Stimulated activated CD4-positive, alpha-beta T cell treated with anti-CD3 and anti-CD28 coated beads, Interleukin-1b, Interleukin-23, amount 100 ng/mL, for 48 hours (primary cell): ENCODE measurements at places on chromosomes 13 and 19.
A peak's percentile ranks its signal among the peaks of the same experiment; 100 is the strongest.

DNA sequence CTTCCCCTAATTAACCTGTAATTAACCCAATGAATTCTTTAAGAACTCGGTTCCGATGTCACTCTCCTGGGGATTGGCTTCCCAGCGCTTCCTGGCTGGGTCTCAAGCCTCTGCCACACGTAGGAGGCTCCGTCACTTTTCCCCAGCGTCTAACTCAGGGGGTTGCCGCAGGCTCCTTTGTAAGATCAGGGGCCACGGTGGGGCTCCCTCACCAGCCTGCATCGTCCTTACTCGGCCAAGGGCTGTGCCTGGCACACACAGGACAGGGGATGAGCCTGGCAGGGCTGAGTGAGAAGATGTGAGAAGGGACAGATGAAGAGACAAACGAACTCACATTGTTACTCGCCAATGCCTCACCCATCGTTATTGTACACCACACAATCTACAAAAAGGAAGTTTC, 20.9 kb upstream of the ATP11A start:
- DNase-seq = no peak

DNA sequence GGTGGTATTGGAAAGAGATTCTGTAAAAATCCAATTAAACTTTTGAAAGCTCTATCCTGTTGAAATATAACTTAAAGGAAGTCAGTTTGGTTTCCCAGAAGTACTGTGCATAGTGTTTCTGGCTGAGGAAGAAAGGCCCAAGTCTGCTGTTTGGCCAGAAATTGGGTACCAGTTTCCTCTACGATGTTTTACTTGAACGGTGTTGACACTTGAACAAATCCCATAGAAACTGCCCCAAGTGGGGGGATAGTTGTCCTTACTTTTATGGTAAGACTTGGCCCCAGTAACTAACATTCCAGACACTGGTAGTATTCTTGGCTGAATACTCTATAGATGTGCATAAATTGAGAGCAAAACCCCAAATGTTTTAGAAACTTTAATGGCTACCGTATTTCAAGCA, 14.2 kb downstream of the KLF5 start:
- DNase-seq = no peak

DNA sequence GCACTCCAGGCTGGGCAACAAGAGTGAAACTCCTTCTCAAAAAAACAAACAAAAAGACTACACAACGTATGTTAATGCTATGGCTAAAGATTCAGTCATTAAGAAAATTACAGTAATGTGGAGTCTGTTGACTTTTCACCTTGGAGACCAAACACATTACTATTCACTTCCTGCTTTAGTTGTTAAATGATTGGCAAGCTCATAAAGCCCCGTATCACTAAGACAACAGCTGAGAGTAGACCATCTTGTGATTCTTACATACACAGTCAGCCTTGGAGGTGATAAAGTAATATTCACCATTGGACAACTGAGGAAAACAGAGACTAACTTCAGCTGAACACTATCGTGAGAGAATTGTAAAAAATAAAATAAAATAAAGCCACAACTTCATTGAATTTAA, 86.5 kb downstream of the KCTD12 start:
- DNase-seq = no peak

DNA sequence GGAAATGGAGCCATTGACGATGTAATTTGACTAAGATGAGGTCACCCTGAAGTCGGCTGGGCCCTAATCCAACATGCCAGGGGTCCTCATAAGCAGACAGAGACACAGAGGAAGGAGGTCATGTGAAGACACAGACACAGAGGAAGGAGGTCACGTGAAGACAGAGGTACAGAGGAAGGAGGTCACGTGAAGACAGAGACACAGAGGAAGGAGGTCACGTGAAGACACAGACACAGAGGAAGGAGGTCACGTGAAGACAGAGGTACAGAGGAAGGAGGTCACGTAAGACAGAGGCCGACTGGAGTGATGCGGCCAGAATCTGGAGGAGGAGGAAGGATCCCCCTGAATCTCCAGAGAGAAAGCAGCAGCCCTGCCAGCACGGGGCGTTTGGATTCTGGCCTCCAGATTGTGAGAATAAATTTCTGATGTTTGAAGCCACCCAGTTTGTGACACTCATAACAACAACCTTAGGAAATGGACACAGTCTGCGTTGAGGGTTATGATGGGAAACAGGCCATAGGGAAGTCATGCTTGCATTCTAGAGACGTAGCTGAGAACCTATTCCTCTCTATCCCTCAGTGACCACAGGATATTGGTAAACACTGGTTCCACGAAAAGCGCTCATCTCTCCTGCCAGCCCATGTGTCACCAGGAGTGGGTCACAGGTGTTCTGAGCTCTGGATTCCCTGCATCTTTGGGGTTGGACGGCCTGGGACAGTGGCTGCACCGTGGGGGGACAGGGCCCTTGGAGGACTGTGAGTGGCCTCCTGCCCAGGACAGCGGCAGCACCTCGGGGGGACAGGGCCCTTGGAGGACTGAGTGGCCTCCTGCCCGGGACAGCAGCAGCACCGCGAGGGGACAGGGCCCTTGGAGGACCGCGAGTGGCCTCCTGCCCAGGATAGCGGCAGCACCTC, 108.5 kb downstream of the SOX1 start:
- DNase-seq = no peak

DNA sequence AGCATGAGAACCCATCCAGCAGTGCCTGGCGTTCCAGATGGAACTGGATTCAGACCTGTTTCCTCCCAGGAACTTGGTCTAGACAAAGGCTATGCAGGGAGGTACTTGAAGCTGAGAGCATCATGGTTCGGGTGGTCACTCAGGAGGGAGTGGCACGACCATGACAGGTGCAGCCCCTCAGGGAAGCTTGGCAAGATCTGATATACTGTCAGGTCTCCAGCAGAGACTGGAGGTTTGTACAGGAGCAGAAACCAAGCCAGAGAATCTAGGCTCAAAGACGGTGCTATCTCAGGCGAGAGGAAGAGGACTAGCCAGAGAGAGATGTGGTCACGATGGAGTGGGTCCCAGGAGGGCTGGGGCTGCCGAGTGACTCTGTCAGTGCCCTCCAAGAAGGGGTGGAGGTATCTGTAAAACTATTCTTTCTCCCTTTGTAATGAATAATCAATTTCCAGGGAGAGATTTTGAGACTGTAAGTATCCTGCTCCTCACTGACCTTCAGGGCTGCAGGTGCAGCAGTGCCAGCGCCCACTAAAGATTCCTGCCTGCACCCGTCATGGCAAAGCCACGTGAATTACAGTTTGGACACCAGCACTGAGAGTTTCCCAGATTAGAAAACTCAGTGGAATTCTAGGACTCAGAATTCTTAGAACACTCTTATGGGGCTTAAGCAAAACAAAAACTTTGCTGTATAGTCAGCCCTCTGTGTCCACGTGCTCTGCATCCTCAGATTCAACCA, 10.2 kb upstream of the DCUN1D2 start:
- DNase-seq = no peak

- DNase-seq = no peak
These were observed 37.3 kb downstream of the SOX1 start for GRCh38 chr13:112103961-112104880.

- peak; percentile 64 for DNase-seq
These were observed 1.7 kb downstream of the KLK4 start for GRCh38 chr19:50909240-50910070.

DNA sequence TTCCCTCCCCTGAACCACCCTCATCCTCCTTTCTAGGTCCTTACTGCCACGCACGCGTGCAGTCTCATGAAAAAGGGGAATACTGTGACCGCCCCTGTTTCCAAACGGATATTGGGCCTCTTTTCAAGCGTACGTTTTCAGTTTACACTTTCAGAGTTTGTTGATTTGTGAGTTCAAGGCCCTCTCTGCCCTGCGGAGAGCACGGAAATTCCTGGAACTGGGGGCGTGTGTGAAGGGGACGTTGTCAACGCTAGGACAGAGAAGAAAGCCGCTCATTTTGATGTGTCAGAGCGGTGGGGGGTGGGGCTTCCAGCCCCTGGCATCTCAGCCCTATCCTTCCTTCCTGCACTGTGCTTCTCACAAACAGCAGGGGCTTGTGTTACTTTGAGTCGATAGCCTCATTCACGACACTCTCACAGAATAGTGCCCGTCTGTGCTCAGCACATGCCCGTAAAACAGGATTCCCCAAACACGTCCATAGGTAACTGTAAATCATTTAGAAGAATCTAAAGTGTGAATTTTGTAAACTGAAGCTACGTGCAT, 137.6 kb upstream of the PEG3 start:
- no peak for DNase-seq

GRCh38 chr13:68257111-68257842, 1027.1 kb upstream of the PCDH9 start:
- no peak for DNase-seq

- DNase-seq = no peak
These were observed 32.5 kb upstream of the TFDP1 start for GRCh38 chr13:113552079-113552478.

DNA sequence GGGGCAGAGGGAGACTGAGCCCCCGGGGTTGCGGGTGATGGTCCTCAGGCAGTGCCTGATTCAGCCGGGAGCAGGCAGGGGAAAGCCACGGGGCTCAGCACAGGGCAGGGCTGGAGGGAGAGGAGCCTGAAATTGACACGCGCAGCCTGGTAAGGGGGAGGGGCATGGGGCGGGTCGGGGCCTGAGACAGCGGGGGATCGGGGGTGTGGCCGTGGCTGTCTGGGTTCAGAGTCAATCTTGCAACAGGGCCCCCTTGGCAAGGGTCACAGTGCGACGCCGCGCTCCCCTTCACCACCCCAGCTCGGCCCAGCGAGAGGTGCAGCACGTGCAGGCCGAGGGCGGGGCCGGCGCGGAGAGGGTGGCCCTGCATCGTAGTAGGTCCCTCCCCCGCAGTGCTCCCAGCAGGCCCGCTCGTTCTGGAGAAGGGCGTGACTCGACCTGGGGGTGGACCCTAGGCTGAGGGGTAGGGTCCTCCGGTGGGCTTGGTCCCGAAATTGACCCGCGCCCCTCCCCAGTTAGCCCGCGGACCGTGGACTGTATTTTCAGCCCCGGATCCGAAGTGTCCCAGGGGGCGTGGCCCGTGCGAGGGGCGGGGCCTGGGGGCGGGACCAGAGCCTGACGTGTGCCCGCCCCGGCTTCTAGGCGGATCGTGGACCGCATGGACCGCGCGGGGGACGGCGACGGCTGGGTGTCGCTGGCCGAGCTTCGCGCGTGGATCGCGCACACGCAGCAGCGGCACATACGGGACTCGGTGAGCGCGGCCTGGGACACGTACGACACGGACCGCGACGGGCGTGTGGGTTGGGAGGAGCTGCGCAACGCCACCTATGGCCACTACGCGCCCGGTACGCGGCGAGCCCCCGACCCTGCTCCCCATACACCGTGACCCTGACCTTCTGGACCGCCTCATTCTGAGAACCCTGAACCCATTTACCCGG, 6.0 kb downstream of the RCN3 start:
- peak; percentile 75 for DNase-seq

DNA sequence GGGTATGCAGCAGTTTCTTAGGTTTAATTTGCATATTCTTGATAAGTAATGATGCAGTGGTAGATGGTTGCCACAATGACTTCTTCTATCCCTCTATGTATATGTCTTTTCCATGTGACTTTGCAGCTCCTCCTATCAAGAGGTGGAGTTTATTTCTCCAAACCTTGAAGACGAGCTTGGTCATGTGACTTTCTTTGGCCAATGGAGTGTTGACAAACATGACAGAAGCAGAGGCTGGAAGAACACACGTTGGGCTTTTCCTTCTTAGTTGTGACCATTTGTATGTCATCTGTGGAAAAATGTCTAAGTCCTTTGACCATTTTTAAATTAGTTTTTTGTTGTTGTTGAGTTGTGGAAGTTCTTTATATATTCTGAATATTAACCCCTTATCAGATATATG, 32.3 kb downstream of the ZNF333 start:
- DNase-seq = no peak

DNA sequence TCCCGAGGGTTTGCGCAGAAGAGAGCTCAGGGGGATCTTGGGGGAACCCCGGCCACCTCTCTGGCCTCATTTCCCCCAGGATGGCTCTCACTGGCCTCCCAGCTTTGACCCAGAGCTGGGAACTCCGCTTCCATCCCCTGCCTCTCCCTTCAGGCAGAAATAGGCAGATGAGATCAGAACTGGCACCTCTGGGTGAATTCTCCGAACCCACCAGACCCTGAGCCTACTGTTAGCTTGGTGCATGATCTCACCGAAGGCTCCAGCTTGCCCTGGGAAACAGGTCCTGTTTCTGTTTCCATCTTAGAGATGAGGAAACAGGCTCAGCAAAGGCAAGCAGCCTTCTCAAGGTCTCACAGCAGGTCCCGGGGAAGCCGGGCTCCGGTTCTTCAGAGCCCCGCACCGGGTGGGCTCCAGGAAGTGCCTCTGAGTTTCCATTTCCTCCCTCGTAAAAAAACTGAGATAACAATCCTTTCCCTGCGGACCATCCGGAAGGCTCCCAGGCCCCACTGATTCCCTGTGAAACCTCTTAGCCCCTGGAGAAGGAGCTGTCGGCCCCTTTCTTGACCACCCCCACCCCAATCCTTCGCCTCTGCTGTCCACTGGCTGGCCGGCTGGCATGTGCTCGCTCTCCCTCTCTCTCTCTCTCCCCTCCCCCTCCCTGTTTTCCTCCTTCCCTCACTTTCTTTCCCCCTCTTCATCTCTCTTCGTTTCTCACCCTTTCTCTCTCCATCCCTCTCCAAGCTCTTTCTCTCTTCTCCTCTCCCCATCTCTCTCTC, 2.1 kb downstream of the NECTIN2 start:
- DNase-seq = no peak

GRCh38 chr13:53010374-53011105, 18.1 kb upstream of the OLFM4 start:
- DNase-seq = no peak

GRCh38 chr13:76854894-76855293, 31.3 kb downstream of the KCTD12 start:
- DNase-seq = no peak

DNA sequence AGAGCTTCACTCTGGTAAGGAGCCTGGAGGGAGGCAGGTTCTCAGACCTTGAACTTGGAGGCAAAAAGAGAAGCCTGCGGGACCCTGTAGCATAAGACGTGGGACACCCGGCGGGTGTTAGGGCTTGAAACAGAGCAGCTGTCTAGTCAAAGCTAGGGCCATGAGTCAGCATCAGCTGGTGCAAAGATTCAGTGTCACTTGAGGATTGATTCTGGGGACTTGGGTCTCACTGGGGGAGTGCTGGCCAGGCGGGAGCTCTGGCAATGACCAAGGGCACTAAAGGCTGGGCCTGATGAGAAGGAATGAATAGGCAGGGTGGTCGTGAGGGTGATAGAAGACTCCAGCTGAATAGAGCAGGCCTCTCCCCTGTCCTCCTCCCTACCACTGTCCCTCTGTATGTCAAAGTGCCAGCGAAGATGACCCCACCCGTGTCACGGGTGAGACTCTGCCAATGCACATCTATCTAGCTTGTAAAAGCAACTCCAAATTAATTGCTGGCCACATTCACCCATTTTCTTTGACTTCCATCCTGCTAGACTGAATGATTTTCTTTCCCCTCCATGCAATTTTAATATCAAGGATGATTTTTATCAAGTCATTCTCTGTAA, 97.1 kb downstream of the MBNL2 start:
- DNase-seq = no peak

DNA sequence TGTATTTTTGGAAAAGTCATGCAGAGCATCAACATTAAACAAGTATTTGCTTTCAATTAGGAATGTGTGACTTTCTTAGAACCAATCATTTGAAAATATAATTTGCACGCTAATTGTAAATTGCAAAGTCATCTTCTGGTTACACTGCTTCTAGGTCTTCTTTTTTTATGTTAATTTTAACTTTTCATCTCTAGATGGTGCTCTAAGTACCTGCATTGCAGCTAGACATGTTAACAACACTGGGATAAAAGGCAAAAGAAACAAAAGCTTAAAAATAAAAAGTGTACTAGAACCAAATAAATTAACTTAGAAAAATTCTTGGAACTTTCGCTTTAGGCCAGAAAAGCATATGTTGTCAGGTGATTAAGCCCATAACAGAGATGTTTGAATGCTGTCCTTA, 2758.2 kb downstream of the PCDH9 start:
- DNase-seq = no peak
